HCT116 (cell line): ENCODE measurements at places on chromosomes 5 and 9. TPM values are rescaled to one million over a fixed set of nuclear protein-coding genes. Genes with fewer than 3 reads are reported as not detected.

- no peak for DNase-seq
These were observed 148.9 kb upstream of the RUSC2 start for GRCh38 chr9:35341021-35341420.

PTPDC1 gene
- 12.7 TPM for total RNA-seq

PRDM9 gene
- total RNA-seq, result not detected

- DNase-seq, result no peak
These were observed 345.7 kb downstream of the SPATA31D1 start for GRCh38 chr9:82334286-82334685.

DNA sequence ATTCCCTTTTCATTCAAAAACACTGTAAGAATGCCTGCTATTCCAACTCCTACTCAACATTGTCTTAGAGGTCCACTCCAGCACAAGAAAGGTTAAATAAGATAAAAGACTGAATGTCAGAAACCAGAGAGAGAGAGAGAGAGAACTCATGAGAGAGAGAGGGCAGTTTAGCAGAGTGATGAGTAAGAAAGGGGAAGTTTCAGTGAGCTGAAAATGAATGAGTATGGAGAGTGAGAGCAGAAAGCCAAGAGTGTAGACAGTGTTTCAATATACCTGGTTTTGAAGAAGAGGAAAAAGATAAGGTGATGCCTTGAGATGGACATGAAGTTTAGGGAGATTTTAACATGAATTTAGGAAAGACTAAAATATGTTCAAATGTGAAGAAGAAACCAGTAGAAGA, 528.0 kb upstream of the SEMA6A start:
- DNase-seq, result no peak
